Memory B cell (primary cell): ENCODE measurements at places on chromosomes 11 and 22.

- DNase-seq = peak; percentile 17
These were observed 10.8 kb upstream of the OR51D1 start for GRCh38 chr11:4626207-4627099.

DNA sequence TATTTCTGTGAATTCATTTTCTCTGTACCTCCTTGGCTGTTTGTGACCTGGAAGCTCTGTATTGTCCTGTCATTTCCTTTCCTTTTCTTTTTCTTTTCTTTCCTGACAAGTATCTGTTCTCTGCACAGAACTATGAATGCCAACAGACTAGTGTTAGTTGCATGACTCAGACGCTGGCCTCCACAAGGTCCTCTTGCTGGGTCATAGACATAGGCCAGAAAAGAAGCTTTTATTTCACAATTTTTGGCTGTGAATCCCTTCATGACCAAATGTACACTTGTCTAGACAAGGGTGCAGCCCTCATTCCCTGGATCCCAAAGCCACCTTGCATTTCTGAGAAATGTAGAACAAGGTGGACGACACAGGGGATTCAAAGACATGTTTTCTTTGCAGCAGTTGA lies 104.1 kb upstream of the MTNR1B start:
- no peak for DNase-seq

- no peak for DNase-seq
These were observed 234.4 kb upstream of the MTNR1B start for GRCh38 chr11:92735039-92735438.

GRCh38 chr22:30004101-30004500 lies 76.2 kb upstream of the HORMAD2 start:
- no peak for DNase-seq
